ENCODE measurements at places on chromosomes 1 and 21.
A peak's percentile ranks its signal among the peaks of the same experiment; 100 is the strongest.

GRCh38 chr1:108678706-108679105 is 13.4 kb upstream of the PRPF38B start:
- peak; percentile 17 for DNase-seq

GRCh38 chr1:34346128-34346527 is 169.4 kb downstream of the C1orf94 start:
- DNase-seq: no peak

DNA sequence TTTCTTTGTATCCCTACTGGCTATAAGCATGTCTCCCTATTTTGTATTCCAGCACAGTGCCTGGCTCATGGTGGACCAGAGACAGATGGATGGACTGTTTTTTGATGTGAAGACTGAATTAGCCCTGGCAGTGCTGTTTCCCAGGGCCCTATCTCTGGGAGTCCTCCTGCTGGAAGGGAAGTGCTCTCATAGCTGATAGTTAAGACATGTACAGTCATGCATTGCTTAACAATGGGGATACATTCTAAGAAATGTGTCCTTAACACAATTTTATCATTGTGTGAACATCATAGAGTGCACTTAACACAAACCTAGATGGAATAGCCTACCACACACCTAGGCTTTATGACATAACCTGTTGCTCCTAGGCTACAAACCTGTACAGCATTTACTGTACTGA is 21.1 kb downstream of the TLCD4 start:
- no peak for DNase-seq

DNA sequence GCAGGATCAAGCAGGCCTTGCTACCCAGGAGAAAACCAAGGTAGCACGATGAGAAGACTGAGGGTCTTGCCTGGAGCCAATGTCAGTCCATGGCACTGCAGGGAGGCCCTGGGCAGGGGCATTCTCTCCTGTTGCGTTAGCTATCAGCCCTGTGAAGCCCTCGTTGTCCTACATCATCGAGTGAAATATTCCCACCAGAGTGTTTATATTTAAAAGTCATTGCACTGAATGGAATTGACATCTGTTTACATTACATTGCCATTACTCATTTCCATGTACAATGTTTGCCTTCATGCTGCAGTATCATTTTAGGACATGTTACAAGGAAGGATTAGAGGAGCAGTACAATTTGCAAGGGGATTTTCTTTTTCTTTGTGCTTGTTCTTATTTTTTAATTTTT is 243.9 kb downstream of the KAZN start:
- DNase-seq: no peak

- DNase-seq: no peak
These were observed 87.2 kb downstream of the HHAT start for GRCh38 chr1:210415846-210416448.

DNA sequence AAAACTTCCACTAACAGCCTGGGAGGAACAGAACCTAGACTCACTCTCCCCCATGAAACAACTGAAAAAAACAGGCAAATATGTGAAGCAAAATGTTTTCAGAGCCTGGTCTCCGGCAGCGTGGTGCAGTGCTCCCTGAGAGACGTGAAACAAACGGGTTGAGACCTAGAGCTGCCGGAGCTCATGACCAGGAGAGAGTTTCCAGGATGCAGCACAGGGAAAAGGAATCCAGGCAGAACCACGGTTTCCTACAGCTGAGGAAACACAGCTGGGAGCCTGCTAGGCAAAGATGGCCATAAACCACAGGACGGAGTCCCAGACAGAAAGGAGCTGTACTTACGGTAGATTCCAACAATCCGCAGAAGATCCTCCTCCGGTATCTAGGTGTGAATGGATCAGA is 20.2 kb upstream of the SLC19A1 start:
- DNase-seq: no peak

DNA sequence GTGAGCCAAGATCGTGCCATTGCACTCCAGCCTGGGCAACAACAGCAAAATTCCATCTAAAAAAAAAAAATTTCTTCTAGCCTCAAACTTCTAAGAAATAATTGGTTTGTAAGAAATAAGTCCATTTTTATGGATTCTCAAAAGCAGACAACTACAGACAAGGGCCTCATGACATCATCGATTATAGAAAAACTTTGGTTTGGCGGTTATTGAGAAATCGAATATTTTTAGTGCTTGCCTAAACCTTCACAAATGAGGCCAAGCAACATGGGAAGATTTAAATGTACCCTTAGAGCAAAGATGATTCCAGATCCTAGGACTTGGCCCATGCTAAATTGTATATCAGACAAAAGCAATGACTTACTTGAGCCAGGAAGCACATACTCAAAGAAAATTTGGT is 27.8 kb upstream of the MX1 start:
- DNase-seq: no peak

DNA sequence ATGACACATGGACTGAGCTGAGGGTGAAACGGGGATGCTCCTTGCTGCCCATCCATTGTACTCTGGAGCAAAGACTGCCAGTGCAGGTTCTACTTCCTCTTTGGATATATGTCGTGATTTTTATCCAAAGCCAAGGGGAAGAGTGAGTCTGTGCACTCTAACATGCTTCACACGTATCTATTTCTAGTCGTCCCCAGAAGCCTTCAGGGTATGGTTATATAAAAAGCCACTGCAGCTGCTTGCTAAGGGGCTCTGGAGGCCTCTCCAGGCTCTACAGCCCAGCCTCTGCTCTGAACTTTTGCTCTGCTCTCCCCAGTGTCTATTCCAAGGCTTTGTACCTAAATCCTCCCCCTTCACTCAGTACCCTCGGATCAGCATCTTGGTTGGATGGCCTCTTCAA is 20.1 kb downstream of the PAFAH2 start:
- DNase-seq: no peak

DNA sequence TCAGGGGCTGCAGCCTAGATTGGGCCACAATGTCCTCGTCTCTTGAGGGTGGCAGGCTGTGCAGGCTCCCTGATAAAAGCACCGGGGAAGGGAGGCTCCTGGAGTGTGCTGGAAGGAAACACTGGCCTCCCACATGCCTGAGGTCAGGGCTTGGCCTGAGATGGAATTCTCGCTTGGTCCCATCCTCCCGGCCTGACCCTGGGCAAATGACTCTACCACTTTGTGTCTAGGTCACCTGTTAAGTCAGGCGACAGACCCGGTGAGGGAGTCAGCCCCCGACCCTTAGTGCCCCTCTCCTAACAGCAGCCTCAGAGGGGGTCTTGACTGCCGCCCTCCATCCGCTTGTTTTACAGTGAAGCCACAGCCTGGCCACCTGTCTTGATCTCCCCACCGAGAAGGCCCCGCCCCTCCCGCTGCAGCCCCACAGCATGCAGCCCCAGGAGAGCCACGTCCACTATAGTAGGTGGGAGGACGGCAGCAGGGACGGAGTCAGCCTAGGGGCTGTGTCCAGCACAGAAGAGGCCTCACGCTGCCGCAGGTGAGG is 2.5 kb downstream of the SMIM1 start:
- DNase-seq: no peak

DNA sequence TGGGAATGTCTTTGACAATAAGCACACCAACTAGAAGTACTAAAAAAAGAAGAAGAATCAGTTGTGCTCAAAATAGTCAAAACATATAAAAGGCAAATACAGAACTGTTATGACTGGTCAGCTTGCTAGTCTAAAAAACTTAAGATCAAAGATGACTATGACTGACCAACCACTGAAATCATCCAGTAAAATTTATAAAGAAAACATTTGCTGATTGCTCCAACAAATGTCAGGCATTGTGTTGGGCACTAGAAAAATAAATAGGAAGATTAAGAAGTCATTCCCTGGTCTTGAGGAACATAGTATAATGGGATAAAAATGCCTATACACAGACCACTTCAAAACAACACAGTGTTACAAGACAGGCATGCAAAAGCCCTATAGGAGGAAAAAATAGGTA is 9.3 kb upstream of the ANGPTL3 start:
- no peak for DNase-seq

DNA sequence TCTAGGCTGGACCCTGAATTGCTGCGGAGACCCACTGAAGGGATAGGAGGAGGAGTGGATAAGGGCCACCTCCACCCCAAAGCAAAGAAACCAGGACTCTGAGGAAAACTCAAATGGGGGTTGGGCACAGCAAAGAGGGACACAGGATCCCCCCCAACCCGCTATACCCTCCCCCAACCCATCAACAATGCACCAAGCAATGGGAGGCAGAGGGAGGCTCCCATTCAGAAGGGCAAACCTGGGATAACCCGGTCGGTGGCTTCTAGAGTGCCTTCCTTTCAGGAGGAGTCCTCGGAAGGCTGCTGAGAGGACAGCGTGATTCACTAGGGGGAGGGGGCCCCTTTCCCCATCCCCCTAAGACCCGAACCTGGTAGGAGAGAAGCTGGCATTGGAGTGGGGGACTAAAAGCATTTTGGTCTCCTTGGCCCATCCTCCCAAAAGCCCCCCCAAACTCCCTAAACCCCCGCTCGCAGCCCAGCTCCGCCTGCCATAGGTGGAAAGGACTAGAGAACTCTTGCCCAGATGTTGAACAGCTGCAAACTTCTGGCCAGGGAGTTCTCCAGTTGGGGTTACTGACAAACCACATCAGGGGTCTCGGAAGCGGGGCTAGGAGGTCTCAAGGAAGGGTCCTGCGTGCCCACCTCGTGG is 1.3 kb downstream of the MEF2D start:
- DNase-seq: no peak

DNA sequence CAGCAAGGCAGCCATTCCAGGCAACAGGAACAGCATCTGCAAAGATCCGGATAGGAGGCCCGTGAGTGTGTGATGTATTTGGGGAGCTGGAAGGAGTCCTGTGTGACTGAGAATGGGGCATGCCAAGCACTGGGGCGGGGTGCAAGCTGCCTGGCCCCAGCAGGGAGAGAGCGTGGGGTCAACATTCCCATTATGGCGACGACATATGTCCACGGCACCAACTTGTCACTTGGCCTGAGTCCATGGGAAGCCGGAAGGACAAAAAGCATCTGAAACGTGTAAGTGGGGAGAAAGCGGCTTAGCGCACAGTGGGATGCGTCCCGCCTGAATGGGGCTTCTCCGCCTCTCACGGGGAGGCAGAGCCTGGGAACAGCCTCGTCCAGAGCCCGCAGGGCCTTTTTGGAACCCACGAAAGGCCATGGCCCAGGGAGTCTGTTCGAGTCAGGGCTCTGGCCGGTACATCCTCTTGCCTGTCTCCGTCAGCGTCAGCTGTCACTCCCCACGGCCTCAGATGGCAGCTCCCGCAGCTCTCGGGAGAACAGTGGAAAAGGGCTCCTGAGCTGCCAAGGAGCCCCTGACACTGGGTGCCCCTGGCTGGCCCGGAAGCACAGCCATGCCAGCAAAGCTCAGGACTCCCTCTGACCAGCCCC is 12.4 kb downstream of the EPHB2 start:
- DNase-seq: no peak

GRCh38 chr1:53639251-53639763 is 99.7 kb downstream of the GLIS1 start:
- peak; percentile 6 for DNase-seq

DNA sequence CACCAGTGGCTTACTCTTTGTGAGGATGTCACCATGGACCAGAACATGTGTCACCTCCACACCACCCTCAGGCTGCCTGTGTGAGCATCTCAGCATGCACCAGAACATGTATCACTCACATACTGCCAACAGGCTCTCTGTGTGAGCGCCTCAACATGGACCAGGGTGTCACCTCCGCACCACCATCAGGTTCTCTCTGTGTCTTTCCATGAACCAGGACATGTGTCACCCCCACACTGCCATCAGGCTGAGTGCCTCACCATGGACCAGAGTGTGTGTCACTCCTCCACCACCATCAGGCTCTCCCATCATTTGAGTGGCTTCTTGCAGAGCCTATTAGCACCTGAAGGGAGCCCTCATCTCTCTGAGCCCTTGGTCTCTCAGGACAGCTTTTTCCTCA is 125.2 kb downstream of the ZNF648 start:
- no peak for DNase-seq

DNA sequence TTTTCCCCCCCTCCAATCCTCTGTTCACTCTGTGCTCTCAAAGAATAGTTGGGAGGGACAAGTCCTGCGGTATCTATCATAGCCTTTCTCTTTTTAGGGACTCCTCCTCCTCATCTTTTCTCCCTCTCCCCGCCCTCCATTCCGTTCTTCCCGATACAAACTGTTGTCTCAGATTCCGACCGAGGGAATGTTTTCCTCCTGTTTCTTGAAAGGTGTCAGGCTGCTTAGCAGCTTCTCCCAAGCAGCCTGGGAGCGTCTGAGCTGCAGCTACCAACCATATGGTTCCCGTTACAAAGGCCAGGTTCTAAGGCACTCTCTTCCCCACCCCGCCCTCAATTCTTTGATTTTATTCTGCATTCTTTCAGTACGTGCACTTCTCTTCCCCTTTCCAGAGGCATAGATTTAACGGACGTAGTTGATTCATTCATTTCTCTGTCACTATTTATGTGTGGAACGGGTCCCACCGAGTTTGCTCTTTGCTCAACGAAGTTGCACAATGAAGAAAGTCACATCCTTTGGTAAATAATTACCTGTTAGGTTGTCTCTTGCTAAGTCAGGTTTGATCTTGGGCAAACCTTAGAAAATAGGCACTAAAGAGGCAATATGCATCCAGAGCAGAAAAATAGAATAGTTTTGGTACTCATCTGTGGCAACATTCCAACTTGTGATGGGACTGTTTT is 2.8 kb downstream of the ADGRL2 start:
- DNase-seq: no peak

DNA sequence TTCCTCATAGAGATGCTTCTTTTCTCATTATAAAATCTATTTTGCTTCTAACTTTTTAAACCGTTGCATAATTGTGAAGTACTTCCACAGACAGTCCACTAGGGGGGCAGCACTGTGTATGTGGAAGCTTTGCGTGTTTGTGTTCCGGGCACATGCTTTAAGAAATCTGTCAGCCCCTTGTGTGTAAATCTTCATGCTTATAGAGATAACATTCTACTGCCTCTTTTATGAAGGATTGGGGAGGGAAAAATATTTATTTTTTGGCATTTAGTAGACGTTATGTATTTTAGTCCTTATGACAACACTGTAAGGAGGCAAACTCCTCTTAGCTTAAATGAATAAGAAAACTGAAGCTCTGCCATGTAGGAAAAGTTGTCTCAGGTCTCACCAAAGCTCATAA is 157.3 kb upstream of the PTGFR start:
- no peak for DNase-seq

- no peak for DNase-seq
These were observed 46.0 kb downstream of the PTGER3 start for GRCh38 chr1:71001624-71002023.

- DNase-seq: no peak
These were observed 9.3 kb downstream of the SLC16A1 start for GRCh38 chr1:112946683-112947082.

- no peak for DNase-seq
These were observed 26.1 kb upstream of the ZNF496 start for GRCh38 chr1:247357781-247358211.

Data from CD4-positive, alpha-beta T cell treated with Interleukin-15 for 1 hour (primary cell).